ENCODE measurements at places on chromosomes 11 and 22.

- DNase-seq, result no peak
Measured at GRCh38 chr11:19160847-19161246, 40.9 kb downstream of the CSRP3 start.

DNA sequence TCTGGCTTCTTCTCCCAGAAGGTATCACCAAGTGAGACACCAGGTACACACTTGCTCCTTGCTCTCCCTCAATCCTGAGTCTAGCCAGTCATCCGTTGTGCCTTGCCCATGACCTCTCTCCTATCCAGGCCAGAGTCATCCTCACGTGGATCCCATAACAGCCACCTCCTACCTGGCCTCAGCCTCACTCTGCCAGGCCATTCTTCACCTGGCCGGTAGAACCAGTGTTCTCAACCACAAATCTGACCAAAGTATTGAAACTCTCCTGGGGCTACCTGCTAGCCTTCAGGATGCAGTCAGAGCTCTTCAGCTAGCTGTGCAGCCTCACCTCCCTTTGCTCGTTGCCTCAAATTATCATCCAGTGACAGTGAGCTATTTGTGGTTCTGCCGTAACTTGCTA lies 37.7 kb downstream of the CHRDL2 start:
- no peak for DNase-seq

DNA sequence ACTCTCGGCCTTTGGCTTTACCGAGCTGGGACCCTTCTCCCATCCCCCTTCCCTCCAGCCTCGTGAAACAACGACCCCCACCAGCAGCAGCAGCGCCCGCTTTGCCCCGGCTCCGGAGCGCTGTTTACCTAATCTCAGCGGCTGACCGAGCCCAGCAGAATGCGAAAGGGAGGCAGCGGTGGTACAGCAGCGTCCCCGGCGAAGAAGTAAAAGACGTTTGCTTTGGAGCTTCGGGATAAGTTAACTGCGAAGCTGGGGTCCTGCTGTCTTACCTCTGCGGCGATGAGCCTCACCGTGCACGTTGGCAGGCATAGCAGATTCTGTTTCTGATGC lies 2.0 kb upstream of the LARGE1 start:
- no peak for DNase-seq

GRCh38 chr11:118785362-118785761 lies 5.6 kb downstream of the DDX6 start:
- DNase-seq, result no peak

- DNase-seq, result no peak
Measured at GRCh38 chr11:131303611-131304119, 66.8 kb upstream of the NTM start.

GRCh38 chr11:93250326-93250725 lies 52.5 kb upstream of the SLC36A4 start:
- DNase-seq, result no peak

GRCh38 chr11:94533696-94534630 lies 9.8 kb upstream of the FUT4 start:
- DNase-seq, result no peak

GRCh38 chr11:9280655-9281301 lies 15.6 kb upstream of the DENND5A start:
- peak; percentile 40 for DNase-seq

DNA sequence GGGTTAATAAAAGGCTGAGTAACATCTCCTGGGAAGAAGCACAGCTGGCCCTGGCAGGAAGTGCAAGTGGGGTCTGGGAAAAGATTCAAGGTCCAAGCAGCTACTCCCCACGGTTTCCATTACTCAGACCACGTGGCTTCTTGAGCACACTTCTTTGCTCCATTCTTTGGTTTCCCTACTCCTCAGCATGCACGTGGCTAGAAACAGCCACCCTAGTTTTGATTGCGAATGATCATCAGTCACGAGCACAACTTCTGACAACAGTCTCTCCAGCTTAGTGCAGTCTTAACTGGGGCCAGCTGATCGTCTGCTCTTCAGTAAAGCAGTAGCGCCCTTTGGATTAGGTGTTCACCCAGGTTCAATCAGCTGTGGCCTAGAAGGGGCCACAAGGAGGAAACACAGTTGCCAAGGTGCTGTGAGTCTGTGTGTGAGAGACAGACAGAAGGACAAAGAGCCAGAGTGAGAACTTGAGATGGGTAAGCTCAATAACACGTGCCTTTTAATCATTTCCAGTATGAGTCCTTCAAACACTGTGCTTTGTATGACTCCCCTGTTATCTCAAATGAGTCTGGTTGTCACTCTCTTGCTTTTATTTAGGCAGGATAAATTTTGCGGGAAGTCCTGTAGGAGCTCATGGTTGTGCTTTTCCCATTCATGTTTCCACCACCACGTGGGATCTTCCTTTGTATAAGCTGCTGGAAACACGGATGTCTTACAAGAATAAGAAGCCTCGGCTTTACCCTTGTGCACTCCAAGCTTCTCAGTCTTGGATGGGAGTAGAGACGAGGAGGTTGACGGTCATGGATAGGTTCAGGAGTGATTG lies 901 bp upstream of the PARVA start:
- no peak for DNase-seq

DNA sequence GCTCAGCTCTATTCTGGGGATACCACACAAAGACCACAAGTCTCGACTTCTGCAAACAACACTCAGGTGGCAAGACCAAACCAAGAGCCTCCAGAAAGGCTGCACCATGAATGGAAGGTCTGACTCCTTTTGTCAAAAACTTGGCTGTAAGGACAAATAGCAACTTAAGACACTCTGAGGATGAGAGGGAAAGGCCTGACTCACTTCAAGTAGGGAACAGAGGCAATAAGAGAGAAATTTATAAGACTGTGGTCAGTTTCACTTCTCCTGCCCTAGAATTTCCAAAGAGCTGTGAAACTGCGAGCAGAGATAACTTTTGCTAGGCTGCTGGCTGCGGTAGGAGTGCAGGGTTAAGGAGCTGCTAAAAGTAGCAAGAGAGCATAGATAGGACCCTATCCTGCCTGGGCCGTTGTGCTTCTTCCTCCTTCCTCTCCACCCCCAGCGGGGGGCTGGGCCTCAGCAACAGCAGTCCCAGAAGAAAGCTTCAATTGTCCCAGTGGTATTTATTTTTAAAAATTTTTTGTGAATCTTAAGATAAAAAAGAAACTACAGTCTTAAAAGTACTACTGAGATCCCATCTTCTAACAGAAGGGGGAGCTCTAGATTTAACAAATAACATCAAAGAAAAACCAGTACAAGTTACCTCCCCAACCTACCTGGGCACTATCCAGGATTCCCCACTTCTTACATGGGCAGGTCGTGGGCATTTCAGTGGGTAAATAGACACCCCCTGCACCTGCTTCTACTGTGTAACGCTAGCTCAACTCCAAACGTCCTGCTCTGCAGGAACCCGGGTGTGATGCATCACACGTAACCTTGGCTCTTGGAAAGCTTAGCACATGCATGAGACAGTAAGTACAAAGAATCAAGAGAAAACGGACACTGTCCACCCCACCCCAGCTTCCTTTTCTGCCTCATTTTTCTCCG lies 66.4 kb downstream of the SGSM3 start:
- DNase-seq, result no peak

DNA sequence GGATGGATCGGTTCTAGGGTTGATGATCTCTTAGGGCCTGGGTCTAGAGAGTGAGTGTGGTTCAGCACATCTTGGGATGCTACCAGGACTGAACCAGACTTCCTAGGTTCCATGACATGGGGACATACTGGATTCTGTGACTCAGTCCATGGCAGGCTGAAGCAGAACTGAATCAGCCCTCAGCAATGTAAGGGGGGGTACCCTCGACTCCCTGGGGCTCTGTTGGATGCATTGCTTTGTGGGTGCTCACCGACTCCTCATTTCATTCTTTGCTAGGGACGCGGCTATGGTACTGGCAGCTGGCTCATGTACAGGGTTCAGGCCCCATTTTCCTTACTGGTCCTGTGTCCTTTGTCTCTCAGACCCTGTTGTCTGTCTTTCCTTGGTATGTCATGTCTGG lies 733 bp upstream of the GRAMD1B start:
- no peak for DNase-seq

DNA sequence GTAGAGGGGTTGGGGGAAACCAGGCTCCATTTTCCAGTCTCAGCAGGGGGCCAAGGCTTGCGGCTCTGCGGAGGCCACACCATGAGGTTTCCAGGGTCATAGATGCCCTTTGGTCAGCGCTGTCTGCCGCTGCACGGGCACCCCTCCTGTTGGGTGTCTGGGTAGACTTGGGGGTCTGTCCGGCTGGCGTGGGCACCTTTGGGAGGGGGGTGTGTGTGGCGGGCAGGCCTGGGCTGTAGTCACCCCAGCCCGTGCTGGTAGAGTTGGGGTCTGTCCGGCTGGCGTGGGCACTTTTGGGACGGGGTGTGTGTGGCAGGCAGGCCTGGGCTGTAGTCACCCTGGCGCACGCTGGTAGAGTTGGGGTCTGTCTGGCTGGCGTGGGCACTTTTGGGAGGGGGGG lies 18.6 kb downstream of the LSP1 start:
- DNase-seq, result no peak

DNA sequence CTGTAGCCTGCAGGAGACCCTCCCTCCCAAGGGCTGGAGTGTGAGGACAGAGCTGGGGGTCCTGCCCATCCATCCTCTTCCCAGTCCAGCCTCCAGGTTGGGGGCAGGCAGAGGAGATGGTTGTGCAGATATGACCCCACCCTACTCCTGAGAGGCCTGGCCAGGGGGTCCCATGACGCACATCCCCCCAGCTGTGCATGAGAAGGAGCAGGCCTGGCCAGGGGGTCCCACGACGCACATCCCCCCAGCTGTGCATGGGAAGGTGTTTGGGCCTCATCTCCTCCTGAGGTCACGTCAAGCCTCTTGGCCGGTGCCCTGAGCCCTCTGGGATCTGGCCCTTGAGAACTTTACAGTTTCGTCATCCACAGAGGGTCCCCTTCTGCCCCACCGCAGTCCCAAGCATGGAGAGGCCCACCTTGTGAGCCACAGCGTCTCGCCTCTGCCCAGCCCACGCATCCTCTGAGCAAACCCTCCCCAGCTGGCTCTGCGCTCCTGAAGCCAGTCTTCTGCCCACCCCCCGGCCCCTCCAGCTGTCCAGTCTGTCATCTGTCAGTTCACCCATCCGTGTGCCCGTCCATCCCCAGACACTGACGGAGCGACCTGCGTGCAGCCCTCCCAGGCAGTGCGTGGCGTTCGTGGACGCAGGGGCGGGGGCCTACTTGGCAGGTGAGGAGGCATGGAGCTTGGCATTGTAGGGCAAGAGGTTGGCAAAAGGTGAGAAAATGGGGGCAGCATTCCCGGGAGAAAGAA lies 2.3 kb downstream of the ANO9 start:
- DNase-seq, result no peak

GRCh38 chr22:44211256-44211945 lies 30.7 kb downstream of the PARVG start:
- no peak for DNase-seq

GRCh38 chr11:65777821-65778361 lies 2.9 kb downstream of the AP5B1 start:
- no peak for DNase-seq

- DNase-seq, result no peak
Measured at GRCh38 chr11:47276923-47277322, 7.0 kb downstream of the MADD start.

DNA sequence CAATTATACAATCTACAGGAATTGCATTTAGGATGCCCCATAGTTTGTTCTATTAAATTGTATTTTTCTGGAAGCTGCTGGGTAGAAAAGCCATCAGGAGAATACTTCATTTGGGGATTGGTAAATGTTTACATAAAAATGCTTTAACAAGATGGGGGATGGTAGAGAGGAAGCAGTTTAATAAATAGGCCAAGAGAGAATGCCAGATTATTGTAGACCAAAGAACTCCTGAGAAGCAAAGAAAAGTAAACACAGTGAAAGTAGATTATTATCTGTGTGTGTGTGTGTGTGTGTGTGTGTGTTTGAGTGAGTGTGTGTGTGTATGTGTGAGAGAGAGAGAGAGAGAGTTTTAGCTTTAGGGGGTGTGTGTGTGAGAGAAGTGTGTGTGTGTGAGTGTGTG lies 820.4 kb upstream of the CCDC90B start:
- no peak for DNase-seq
